AG10803 (cell line): ENCODE measurements at places on chromosomes 7 and 10.
A peak's percentile ranks its signal among the peaks of the same experiment; 100 is the strongest.

GRCh38 chr7:133688483-133689239, 435.8 kb downstream of the EXOC4 start:
- peak; percentile 91 for DNase-seq

- DNase-seq, result no peak
Measured at GRCh38 chr10:62763155-62763554, 41.4 kb upstream of the ADO start.

DNA sequence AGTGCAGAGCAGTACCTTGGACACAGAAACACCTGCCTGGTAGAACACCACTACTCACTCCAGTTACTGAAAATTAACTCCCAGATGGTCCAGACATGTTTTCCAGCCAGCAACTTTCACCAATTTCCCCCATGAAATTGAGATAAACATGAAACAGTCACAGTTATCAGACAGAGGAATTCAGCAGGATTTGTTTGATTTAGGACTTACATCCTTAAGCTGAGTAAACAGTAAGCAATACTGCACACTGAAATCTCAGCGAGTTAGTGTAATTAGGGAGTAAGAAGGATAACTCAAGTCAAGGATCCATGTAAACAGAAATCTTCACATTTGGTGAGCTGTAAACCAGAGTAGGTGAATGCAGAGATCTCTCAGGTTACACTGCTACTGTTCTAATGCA, 353.5 kb downstream of the ELMO1 start:
- no peak for DNase-seq

- DNase-seq, result peak; percentile 48
Measured at GRCh38 chr10:50937230-50937907, 51.9 kb upstream of the A1CF start.

DNA sequence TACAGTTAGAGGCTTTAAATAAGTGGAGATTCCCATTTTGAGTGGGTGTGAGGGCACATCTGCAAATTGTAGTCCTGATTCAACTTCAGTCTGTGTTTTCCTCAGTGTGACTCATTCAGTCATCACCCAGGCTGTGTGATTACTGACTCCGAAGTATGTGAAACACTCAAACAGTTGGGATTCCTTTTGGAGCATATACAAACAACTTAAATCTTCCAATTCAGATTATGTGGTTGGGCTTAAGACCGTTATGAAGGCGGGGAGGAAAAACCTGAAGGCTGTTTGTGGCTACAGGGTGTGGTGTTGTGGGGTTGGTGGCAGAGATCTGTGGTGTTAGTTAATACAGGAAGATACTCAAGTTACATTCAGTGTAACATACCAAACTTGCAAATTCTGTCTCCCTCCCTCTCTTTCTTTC, 259.7 kb upstream of the FERD3L start:
- DNase-seq, result peak; percentile 99

DNA sequence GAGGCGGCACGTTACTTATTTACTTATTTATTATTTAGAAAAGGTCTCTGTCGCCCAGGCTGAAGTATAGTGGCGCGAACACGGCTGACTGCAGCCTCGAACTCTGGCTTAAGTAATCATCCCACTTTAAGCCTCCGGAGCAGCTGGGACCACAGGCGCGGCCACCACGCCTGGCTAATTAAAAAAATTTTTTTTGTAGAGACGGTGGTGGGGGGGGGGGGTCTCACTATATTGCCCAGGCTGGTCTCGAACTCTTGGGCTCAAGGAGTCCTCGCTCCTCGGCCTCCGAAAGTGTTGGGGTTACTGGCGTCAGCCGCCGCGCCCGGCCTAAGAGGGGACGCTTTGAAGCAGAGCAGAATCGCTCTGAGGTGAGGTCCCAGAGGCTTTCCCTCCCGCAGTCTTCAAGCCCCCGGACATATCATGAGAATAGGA, 675 bp upstream of the FRAT2 start:
- no peak for DNase-seq
